ENCODE measurements at places on chromosomes 6 and 20.

DNA sequence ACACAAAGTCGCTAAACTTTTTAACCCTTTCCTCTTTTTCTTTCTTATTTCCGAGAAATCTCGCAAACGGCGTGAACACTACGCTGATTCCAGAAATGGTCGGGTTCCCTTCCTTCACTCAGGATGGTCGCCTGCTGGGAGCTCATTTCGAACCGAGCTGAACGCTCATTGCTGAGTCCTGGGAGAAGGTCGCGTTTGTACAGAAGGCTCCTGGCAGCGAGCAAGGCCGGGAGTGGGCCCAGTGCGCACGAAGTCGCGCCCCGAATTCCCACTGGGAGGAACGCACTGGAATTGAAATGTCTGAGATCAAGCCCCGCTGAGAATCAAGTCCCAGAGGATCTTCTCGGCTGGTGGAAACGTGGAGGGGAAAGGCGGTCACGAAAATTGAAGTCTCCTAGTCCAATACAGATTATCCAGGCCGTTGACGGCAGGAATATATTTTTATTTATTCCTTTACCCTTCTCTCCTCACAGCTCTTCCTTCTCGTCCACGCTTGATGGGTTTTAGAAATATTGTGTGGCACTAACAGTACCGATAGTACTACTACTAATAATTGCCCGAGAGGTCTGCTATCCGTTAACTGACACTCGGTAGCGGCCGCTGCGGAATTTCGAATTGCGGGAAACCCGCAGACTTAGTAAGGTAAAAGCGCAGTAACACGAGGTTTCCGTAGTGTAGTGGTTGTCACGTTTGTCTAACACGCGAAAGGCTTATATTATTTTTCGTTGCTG lies 207.2 kb upstream of the ZNF184 start:
- no peak for DNase-seq

GRCh38 chr6:53112404-53112803 lies 36.2 kb downstream of the GCM1 start:
- DNase-seq: no peak

DNA sequence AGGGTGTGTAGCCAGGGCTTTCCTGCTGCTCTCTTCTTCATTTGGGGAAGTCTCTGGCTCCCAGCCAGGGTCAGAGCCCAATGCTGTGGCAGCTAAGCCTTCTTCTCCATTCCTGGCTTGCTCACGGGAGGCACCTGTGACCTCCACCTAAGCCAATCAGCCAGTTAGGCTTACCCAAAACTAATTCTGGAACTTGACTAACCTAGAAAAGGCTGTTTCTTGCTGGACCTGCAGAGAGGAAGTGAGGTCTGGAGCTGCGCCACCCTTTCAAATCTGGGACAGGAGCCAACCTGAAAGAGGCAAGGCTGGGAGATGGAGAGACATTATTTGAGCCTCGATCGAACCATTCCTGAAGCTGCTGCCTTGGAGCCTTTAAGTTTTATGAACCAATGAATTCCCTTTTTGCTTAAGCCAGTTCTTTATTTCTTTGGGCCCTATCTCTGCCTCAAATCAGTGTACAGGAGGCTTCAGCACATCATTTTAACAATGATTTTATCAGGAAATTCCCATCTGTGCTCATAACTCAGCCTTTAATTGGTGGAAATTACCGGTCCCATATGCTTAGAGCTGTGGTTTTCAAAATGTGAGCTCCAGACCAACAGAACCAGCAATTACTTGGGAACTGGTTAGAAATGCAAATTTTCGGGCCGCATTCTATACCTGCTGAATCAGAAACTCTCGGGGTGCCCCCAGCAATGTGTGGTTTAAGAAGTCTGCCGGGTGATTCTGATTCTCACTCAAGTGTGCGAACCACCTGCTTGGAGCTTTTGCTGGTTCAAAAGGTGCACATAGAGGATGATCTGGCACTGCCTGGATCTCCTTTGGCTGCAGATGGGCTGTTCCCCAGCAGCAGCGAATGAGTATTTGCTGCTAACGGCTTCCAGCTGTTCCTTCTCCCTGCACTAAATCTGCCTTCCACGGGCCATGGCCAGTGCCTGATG lies 97.4 kb upstream of the RNF24 start:
- DNase-seq: no peak

- DNase-seq: no peak
Observed at GRCh38 chr6:165889636-165890403, 226.8 kb upstream of the PDE10A start.

DNA sequence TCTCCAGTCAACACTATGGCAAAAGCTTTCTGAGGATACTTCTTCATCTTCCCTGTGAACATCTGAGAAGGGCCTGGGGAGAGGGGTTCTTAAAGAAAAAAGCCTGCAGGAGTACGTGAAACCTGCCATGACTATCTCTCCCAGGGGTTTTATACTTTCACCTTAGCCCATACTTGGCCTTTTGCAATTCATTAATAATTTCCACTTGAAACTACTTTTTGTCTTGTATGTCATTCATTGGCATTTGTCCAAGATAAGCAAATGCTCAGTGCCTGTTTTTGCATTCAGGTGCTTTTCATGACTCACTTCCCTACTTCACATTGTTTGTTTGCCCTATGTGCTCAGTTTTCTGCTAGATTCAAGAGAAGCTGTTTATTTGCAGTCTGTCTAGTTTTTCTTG lies 580.3 kb upstream of the GJE1 start:
- DNase-seq: no peak

DNA sequence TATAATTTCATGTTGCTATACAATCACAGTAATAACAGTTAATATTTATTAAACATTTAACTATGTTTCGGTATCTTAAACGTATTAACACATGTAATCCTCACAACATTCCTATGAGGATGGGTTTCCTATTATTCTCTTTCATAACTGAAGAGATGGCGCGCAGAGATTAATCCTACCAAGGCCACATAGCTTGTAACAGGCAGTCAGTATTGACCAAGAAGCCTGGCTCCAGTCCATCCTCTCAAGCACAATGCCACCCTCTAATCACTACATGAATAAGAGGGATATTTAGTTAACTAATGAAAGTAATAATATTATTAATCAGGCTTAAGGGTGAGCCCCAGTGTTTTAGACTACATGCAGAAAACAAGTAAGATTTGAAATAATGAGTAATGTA lies 149.7 kb upstream of the SIM1 start:
- no peak for DNase-seq

DNA sequence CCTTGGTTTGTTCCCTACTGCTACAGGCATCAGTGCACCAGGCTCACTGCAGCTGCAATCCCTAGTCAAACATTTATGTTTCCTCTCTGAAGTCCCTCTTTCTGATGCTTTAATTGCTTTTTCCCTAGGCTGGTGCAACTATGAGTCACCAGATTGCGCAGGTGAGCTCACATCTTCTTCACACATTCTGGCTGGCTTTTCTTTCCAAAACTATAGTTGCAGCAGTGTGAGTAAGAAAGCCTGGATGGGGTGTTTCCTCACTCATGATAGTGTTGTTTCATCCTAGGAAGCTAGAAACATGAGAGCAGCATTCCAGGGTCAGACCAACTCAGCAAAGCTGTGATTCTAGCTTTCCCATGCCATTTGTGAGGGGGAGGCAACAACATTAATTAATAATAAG lies 296.4 kb downstream of the PAX1 start:
- no peak for DNase-seq

DNA sequence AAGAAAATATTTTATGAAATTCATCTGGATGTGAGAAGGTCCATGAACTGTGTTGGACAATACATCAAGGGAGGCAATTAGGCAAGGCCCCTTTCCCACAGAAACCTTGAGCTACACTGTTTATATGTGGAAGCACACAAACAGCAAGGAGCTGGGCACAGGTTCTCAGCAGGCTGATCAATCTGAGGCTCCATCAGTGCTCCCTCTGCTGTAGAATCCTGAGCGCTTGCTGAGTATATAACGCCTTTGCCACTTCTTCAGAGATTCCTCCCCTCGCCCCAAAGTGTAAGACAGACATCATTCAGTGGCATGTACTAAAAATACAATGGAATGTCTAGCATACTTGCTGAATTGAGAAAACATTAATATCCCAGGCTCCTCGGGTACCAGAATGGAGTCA lies 146.9 kb downstream of the PRKN start:
- DNase-seq: no peak

GRCh38 chr6:4668271-4669179 lies 107.7 kb upstream of the CDYL start:
- no peak for DNase-seq

GRCh38 chr20:10984913-10985312 lies 311.1 kb upstream of the JAG1 start:
- no peak for DNase-seq

DNA sequence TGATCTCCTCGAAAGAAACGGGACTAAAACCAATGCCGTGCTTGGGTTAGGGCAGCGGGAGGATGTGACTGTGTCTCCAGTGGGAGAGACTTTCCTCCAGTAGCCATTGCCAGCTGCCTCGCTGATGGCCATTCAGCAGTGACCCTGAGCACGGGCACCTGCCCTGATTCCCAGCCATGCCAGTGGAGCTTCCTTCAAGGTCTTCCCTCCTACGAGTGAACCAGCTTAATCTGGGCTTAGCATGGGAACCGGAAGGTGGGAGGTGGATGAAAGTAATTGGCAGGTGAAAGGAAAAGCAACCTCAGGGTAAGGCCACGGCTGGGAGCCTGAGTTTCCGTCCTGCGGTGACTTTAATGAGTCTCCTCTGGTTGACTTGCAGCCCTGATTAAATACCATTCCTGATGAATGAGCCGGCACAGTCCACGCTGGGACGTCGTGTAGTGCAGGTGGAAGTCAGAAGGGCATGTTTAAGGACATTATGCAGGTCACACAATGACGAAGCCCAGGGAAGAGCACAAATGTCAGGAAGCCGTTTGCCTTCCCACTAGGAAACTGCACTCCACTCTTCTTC lies 813.5 kb downstream of the QKI start:
- no peak for DNase-seq

DNA sequence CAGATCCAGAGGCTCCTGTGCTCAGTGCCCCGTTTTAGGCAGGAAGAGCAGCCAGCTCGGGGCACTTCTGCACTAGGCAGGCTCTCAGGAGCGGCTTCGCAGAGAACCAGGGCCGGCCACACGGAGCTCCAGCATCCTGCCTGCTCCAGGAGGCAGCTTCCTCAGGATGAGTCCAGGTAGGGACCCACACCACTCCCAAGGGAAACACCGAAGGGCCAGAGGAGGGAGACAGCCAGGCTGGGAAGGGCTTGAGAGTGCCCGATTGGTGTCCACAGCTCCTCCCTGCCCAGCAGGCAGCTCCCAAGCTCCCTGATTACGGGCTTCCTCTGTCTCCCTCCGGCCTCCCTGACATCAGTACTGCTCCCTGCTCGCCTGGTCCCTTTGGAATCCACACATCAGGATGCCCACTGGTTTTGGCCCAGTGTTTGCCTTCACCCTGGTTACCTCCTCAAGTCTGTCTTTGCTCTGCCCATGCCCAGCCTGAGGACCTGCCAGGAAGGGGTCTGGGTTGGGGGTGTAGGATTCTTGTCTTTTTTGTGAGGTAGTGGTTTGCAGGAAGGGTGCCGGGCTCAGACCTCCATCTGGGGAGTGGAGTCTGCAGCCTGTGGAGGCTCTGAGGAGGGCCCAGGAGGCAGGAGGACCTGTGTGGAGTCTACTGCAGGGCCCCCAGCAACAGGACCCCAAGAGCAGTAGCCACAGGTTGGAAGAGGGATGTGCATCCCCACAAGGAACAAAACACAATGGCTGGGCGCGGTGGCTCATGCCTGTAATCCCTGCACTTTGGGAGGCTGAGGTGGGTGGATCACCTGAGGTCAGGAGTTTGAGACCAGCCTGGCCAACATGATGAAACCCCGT lies 11.2 kb upstream of the PYGB start:
- no peak for DNase-seq

GRCh38 chr6:127376685-127377084 lies 33.3 kb upstream of the ECHDC1 start:
- DNase-seq: no peak

DNA sequence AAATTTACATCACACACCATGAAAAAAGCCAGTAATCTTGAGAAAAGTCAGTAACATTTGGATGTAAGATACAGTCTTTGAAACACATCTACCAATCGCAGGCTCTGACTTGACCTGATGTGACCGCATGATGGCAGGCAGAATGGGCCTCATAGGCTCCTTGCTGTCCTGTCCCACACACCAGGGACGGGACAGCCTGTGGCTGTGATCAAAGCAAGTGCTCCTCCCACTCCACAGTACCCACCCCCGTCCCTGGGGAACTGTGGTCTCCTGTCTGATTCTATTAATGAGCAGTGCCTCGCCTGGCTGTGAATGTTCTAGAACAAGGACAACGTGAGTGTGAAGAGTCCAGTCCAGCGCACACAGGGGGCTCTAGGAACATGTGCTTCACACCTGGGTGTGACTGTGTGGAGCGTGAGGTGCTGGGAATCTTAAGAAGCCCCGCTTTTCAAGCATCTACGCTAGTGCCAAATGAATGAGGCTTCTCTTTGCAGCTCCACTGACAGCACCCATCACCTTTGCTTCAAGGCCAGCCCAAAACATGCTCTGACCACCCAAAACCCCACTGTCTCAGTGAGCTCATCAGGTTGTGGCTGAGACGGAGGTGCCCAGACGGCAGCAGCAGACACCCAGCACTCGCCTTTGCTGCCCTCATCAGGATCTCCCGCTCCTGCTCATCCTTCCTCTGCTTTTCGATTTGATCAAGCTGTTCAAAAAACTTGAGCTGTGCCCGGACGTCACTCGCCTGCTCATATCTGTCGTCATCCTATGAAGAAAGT lies 67.1 kb downstream of the TAF4 start:
- DNase-seq: no peak

GRCh38 chr20:35718972-35719635 lies 19.9 kb downstream of the ROMO1 start:
- no peak for DNase-seq

DNA sequence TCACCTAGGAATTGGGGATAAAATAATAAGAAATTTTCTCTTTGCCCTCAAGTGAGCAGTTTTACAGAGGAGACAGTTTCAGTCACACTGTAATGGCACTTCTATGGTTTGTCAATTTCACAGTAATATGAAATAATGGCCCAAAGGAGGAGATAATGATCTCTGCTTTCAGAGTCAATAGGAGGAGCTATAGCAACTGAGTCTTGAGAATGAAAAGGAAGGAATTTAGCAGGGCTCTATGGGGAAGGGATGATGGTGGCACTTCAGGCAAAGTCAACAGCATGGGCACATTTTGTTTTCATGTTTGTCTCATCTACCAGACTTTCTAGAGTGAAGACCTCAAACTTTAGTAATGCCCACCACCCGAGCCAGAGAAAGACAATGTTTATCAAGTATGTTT lies 138.3 kb upstream of the HMGN3 start:
- no peak for DNase-seq

DNA sequence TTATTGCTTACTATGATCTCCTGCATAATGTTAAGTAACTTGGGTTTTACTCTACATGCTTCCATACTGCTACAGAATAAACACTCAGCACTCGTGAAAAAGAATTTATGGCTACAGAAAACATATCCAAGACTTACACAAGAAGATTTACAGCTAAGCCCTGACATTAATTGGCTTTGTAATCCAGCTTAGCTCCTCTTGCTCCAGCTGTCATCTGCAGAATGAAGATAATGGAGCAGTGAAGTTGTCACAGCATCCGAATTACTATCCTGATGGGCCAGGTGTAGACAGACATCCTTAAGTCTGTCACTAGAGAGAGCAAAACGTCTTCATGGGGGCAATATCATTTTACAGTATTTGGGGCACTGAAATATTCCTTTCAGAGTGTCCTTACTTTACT lies 155.3 kb downstream of the PRKN start:
- no peak for DNase-seq

- no peak for DNase-seq
Observed at GRCh38 chr20:49887251-49888211, 27.8 kb downstream of the SPATA2 start.

Measured in BJ (cell line).